ENCODE measurements at places on chromosomes 1 and 21.

DNA sequence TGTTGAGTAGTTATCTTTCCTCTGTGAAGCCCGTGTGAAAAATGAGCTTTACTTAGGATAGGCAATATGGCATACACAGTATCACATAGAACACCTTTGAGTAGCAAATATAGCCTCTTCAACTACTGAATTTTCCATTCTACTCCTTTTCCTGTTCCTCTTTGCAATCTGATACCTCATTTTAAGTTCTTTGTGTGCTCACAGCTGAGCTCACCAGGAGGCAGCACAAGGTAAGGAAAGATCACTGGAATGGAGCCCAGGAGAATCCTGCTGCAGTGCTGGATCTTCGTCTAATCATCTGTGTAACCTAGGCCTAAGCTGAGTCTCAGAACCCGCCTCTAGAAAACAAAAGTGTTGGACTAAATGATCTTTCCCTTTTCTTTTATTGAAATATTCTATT, 171.0 kb downstream of the LRRC40 start:
- no peak for DNase-seq

- DNase-seq, result no peak
Observed at GRCh38 chr1:94928293-94928939, 1.5 kb upstream of the CNN3 start.

DNA sequence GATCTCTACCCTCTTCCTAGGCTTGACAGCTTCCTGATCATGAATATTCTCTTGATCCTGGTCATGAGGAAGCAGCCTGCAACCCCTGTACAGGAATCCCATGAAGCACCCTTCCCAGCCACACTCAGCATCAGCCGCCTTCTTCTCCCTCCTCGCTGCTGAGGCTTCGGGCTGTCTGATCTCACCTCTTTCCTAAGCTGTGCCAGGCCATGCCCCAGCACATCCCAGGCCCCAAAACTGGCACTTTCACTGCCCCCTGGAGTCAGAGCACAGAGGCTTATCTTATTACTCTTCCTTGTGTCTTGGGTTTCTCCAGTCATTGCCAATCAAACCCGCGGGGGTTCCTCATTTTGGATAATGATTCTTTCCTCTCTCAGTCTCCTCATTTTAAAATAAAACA, 259.5 kb downstream of the RGS7 start:
- no peak for DNase-seq

DNA sequence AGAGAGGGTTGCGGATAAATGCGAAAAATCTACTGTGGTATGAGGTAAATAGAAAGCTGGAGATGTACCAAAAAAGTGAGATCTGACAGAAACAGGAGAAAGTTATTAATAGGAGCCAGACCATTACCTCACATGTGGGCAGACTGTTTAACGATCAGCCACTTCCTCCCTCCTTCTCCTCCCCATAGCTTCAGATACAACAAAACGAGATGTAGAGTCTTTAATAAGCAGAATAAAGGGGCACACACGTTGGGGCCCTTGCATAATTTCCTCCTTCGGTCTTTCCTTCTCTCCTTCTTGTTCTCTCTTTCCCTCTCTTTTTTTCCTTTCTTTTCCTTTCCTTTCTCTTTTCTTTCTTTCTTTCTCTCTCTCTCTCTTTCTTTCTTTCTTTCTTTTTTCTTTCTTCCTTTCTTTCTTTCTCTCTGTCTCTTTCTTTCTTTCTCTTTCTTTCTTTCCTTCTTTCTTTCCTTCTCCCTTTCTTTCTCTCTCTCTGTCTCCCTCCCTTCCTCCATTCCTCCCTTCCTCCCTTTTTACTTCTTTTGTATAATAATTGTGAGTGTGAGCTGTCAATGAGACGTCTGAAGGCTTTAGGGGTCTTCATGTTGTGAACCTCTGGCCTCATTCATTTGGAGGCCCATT, 242.1 kb downstream of the GRIK1 start:
- DNase-seq, result no peak

GRCh38 chr1:89271341-89272015, 1.2 kb downstream of the GBP5 start:
- DNase-seq, result no peak

- no peak for DNase-seq
Observed at GRCh38 chr21:38544661-38545060, 46.4 kb upstream of the ERG start.

DNA sequence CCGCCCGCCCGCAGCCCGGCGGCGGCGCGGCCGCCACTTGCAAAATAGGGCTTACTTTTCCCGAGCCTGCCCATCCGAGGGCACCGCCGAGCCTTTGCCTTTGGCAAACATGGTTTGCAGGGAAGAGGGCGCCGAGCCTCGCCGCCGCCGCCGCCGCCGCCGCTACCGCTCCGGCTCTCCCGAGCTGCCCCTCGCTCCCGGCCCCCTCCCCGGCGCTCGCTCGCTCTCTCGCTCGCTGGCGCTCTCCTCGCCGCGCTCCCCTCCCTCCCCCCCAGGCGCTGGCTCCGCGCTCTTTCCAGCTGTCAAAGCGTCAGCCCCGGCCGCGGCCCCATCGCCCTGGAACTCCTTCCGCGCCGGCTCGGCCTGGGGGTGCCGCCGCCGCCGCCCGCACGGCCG, 298 bp downstream of the SSBP3 start:
- DNase-seq, result no peak

DNA sequence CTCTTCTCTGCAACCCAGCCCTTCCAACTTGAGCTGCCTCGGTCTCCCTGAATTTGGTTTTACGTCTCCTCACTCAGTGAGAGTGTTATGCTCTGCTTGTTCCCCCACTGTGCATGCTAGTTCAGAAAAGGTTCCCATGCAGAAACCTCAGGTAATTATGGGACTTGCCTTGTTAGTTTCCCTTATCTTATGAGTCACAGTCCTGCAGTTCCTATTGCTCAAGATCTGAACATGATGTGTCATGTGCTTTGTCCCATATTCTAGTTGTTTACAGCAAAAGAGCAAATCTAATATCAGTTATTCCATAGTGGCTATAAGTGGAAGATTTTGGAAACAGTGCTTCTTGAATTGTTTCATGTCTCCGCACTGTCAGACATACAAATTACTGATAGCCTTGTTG, 74.4 kb downstream of the DUSP10 start:
- no peak for DNase-seq

DNA sequence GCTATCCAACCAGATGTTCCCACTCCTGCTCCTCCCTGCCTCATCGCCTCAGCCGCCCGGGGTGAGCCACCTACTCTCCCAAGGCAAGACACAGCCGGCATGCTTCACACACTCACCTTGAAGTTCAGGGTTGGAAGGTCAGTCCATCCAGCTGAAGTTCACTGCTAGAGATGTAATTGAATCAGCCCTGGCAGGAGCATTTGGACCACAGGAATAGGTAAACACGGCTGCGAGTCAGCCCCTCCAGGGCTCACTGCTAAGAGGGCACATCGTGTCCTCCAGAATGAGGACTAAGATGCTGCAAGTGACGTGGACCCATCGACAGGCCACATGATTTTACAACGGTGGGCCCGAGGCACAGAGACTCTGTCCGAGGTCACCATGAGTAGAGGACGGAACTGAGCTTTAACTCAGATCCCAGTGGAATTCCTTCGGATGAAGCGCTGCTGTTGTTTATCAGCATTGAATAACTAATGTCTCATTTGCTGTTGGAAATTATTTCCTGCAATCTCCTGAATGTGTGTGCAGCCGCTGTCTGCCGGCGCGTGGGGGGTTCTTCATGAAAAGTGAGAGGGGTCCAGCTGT, 41.9 kb downstream of the RSPH1 start:
- DNase-seq, result no peak

DNA sequence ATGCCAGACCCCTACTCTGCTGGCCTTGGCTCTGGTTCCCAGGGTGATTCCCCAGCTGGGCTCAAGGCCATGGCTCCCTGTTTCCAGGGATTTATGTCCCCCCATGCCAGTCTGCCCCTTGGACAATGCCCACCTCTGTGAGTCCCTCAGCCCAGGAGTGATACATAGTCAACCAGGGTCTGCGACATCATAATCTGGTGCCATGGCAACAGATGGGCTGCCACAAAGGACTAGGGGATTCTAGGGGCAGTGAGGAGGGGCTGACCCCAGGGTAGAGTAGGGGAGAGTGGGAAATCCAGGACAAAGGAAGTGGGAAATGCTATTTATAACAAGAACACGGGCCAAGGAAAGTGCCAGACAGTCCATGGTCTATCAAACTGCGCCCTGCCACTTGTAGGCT, 33.8 kb downstream of the LRP8 start:
- no peak for DNase-seq

GRCh38 chr1:233675893-233676292, 62.0 kb downstream of the KCNK1 start:
- no peak for DNase-seq
